ENCODE measurements at places on chromosomes 11 and 22. TPM values are rescaled to one million over a fixed set of nuclear protein-coding genes. Genes with fewer than 3 reads are reported as not detected.

The PIWIL4 gene
- 6.5 TPM for total RNA-seq

The ZNF215 gene
- 1.7 TPM for total RNA-seq

The BTBD18 gene
- total RNA-seq = not detected

The HOATZ gene
- not detected for total RNA-seq

The CECR2 gene
- 0.44 TPM for total RNA-seq

The KCNK7 gene
- 0.57 TPM for total RNA-seq

The SLC6A5 gene
- total RNA-seq = not detected

The CCDC116 gene
- 1.1 TPM for total RNA-seq

The MMP1 gene
- not detected for total RNA-seq

The SMIM35 gene
- total RNA-seq = not detected

The ART1 gene
- not detected for total RNA-seq

The CARD18 gene
- total RNA-seq = not detected

The CNTN5 gene
- total RNA-seq = not detected

The PDE2A gene
- 51.2 TPM for total RNA-seq

The MS4A6E gene
- total RNA-seq = 144 TPM

The BDNF gene
- total RNA-seq = not detected
